ENCODE measurements at places on chromosomes 7 and 10. TPM values are rescaled to one million over a fixed set of nuclear protein-coding genes. Genes with fewer than 3 reads are reported as not detected.

LDB1 gene
- 65.7 TPM for total RNA-seq

RAB19 gene
- total RNA-seq: not detected

IFT22 gene
- total RNA-seq: 33.0 TPM

- no peaks in the 10 kb centered on the region for H3K36me3 ChIP-seq
- peak overlapping the region; percentile 82 for H3K4me3 ChIP-seq
- no peak for DNase-seq
- H3K27ac ChIP-seq: peak overlapping the region; percentile 54
- no peaks in the 10 kb centered on the region for H3K27me3 ChIP-seq
These were observed 412 bp downstream of the PIP4K2A start for GRCh38 chr10:22713853-22714478.

GRCh38 chr7:110974441-110974840 is 116.5 kb upstream of the LRRN3 start:
- H3K27me3 ChIP-seq: no peaks in the 10 kb centered on the region
- no peak overlapping the region for H3K27ac ChIP-seq
- no peak overlapping the region for H3K4me3 ChIP-seq
- H3K36me3 ChIP-seq: no peaks in the 10 kb centered on the region
- H3K4me1 ChIP-seq: no peaks in the 10 kb centered on the region

- no peaks in the 10 kb centered on the region for H3K4me1 ChIP-seq
- H3K27me3 ChIP-seq: peaks cover 5% of the 10 kb centered on the region
- H3K4me3 ChIP-seq: no peak overlapping the region
These were observed 49.4 kb downstream of the VWC2 start for GRCh38 chr7:49822856-49823255.

DNA sequence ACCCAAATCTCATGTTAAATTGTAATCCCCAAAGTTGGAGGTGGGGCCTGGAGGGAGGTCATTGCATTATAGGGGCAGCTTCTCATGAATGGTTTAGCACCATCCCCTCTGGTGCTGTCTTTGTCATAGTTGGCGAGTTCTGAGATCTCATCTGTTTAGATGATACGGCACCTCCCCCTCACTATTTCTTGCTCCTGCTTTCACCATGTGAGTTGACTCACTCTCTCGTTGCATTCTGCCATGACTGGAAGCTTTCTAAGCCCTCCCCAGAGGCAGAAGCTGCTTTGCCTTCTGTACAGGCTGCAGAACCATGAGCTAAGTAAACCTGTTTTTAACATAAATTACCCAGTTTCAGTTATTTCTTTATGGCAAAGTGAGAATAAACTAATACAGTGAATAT is 18.9 kb upstream of the ZNF138 start:
- no peaks in the 10 kb centered on the region for H3K4me1 ChIP-seq
- no peaks in the 10 kb centered on the region for H3K36me3 ChIP-seq
- H3K4me3 ChIP-seq: no peak overlapping the region
- H3K27ac ChIP-seq: no peak overlapping the region

BTBD16 gene
- total RNA-seq: 0.29 TPM

- no peaks in the 10 kb centered on the region for H3K27me3 ChIP-seq
- H3K36me3 ChIP-seq: no peaks in the 10 kb centered on the region
- peaks cover 17% of the 10 kb centered on the region for H3K4me1 ChIP-seq
- H3K4me3 ChIP-seq: no peak overlapping the region
- DNase-seq: no peak
These were observed 18.7 kb upstream of the ARID5B start for GRCh38 chr10:61882621-61883370.

DNA sequence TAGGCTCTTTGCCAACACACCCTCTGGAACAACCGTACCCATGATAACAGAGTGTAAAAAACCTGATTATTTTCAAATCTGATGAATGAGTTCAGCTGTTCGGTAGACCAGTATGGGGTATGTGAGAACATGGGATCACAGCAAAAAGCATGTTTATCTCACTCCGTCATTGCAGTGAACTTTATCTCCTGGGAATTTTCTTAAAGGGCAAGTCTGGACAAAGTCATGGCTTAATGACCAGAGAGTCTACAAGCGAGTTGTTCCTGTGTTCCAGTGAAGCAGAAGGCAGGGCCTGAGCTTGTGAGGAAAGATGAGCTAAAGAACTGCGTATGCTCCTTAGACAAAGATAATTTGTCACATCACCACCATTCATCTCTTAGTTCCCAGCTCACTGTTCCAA is 219.7 kb downstream of the TRIL start:
- no peak for DNase-seq
- no peak overlapping the region for H3K4me3 ChIP-seq
- H3K4me1 ChIP-seq: no peaks in the 10 kb centered on the region
- H3K27ac ChIP-seq: no peak overlapping the region
- no peaks in the 10 kb centered on the region for H3K27me3 ChIP-seq
- peaks cover 4% of the 10 kb centered on the region for H3K36me3 ChIP-seq

TRRAP gene
- 32.0 TPM for total RNA-seq

- H3K36me3 ChIP-seq: no peaks in the 10 kb centered on the region
- DNase-seq: no peak
- H3K27ac ChIP-seq: no peak overlapping the region
- no peaks in the 10 kb centered on the region for H3K27me3 ChIP-seq
These were observed 104.5 kb upstream of the PCLO start for GRCh38 chr7:83267141-83267631.

- no peak overlapping the region for H3K27ac ChIP-seq
- H3K4me1 ChIP-seq: peaks cover 14% of the 10 kb centered on the region
- H3K27me3 ChIP-seq: no peaks in the 10 kb centered on the region
- DNase-seq: no peak
These were observed 3.7 kb downstream of the PSTK start for GRCh38 chr10:122983898-122984297.

DNA sequence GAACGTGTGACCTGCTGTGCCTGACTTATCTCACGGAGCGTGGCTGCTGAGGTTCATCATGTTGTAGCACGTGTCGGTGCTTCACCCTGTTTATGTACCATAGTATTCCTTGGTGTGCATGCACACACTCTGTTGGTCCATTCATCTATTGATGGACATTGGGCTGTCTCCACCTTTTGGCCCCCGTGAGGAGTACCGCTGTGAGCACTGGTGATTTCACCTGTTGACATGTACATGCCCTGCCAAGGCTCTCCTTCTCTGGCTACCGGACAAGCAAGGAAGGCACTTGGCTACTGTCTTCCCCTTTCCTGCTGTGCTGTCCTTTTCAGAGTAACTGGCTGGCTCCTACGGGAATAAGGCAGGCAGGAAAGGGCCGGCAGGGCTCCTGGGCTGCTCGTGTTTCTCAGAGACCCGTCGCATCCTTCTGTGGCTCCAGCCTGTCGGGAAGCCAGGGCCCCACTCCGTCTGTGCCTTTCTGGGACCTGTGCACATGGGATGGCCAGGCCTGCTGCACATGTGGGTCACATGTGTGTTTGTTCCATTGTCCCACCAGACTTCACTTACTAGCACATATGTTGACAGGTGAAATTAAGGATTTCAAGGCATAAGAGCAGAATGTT is 17.8 kb upstream of the TBRG4 start:
- no peak overlapping the region for H3K27ac ChIP-seq
- no peaks in the 10 kb centered on the region for H3K27me3 ChIP-seq
- H3K36me3 ChIP-seq: no peaks in the 10 kb centered on the region
- H3K4me3 ChIP-seq: no peak overlapping the region

- H3K36me3 ChIP-seq: no peaks in the 10 kb centered on the region
- DNase-seq: no peak
- H3K4me3 ChIP-seq: no peak overlapping the region
- no peaks in the 10 kb centered on the region for H3K4me1 ChIP-seq
- no peak overlapping the region for H3K27ac ChIP-seq
These were observed 12.7 kb downstream of the IKZF1 start for GRCh38 chr7:50317221-50317678.

DNA sequence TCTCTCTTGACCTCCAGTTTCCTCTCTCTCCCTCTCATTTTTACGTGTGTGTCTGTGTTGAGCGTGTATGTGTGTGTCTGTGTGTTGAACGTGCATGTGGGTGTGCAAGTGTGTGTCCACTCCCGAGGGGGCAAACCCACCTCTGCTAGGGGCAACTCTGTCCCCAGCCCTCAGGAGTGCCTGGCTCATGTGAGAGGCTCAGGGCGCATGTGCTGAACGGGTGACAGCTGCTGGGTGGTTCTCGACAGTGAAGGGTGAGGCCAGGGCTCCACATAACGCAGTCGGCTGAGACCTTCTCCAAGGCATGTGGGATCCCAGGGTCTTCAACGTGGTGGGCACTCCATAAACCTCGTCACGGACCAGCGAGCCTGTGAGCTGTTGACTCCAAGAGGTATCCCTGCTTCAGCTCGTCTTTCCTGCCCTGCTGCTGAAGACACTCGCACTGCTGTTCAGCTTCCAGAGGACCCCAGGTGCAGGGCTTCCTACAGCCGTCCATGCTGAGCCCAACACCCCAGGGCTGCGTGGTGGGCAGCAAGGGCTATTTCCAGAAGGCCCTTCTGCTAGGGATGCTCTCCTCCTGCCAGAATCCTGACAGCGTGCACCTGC is 361.6 kb upstream of the SHH start:
- no peaks in the 10 kb centered on the region for H3K4me1 ChIP-seq
- peaks cover 7% of the 10 kb centered on the region for H3K27me3 ChIP-seq
- peak; percentile 74 for DNase-seq
- H3K27ac ChIP-seq: no peak overlapping the region
- H3K4me3 ChIP-seq: no peak overlapping the region

GRCh38 chr7:113730309-113730955 is 188.4 kb downstream of the PPP1R3A start:
- H3K36me3 ChIP-seq: no peaks in the 10 kb centered on the region
- DNase-seq: no peak
- H3K4me1 ChIP-seq: peaks cover 11% of the 10 kb centered on the region
- no peak overlapping the region for H3K4me3 ChIP-seq
- peaks cover 3% of the 10 kb centered on the region for H3K27me3 ChIP-seq
- no peak overlapping the region for H3K27ac ChIP-seq

DNA sequence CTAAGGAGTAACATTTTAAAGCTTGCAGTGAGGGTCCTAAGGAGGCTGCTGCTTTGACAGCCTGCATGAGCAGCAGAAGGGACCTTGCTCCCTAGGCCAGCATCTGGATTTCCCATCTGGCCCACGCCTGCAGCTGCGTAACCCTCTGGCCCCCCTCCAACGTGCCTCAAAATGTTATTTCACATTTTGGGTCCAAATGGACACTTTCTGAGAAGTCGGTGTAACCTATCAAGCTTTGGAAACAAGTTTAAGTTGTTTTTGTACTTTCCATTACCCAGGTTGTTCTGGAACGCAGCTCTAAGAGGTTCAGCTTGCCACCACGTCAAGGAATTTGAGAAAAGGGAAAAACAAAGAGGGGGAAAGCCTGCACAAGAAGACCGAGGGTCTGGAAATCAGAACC is 338.3 kb downstream of the KCNMA1 start:
- DNase-seq: no peak
- no peaks in the 10 kb centered on the region for H3K27me3 ChIP-seq
- H3K4me3 ChIP-seq: no peak overlapping the region
- H3K4me1 ChIP-seq: peaks cover 27% of the 10 kb centered on the region
- H3K27ac ChIP-seq: no peak overlapping the region

DNA sequence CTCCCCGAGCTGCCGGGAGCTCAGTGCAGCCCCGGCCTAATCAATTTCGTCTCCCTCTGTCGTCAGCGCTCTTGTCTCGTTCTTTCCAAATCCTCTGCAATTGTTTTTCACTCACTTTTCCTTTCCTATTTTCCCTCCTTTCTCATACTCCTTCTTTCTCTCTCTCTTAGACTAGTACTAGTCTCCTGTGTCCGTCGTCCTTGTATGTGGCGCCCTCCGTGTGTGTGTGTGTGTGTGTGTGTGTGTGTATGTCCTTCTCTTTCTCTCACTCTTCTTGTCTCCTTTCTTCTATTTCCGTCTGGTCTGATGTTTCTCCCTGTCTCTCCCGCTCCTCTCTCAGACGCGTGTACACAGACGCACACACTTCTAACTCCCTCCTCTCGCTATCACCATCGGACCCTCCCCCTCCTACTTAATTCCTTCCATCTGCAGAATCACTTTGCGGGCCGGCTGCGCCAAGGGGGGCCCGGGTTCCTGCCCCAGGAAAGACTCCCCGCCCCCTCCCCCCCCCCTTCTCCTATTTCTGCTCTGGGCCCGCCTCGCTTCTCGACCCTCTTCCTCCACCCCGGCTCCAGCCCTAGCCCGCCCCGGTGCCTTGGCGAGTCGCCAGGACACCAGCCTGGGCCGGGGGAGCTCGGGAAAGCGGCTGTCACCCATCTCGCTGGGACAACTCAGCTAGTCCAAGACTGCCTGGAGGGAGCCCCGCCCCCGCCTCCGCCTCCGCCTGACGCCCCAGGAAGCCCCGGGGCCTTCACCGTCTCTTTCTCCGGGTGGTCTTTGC is 743 bp upstream of the ZCCHC24 start:
- H3K36me3 ChIP-seq: peaks cover 1% of the 10 kb centered on the region
- DNase-seq: no peak
- H3K27ac ChIP-seq: peak overlapping the region; percentile 89
- no peaks in the 10 kb centered on the region for H3K27me3 ChIP-seq
- H3K4me1 ChIP-seq: peaks cover 43% of the 10 kb centered on the region
- peak overlapping the region; percentile 70 for H3K4me3 ChIP-seq

SPDYE8 gene
- total RNA-seq: not detected

DNA sequence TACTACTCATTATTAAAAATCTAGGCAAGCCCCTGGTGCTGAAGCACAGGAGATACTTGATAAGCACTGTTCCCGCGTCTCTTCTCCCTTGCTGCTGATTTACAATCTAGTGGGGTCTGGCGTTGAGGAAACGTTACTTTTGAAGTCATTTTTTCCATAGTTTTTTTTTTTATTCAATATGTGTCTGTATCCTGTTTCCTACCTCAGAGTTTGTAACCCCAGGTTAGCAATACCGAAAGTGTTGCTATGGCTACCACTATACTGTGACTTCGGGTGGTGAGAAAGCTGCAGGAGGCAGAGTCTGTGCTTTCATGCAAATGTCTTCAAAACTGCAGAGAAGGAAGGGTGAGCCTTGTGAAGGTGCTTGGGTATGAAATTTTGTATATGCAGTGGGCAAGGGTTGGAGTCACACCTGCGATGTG is 458.8 kb upstream of the GHITM start:
- no peak overlapping the region for H3K27ac ChIP-seq
- peaks cover 9% of the 10 kb centered on the region for H3K4me1 ChIP-seq
- peaks cover 3% of the 10 kb centered on the region for H3K27me3 ChIP-seq
- no peak overlapping the region for H3K4me3 ChIP-seq
- no peaks in the 10 kb centered on the region for H3K36me3 ChIP-seq

DNA sequence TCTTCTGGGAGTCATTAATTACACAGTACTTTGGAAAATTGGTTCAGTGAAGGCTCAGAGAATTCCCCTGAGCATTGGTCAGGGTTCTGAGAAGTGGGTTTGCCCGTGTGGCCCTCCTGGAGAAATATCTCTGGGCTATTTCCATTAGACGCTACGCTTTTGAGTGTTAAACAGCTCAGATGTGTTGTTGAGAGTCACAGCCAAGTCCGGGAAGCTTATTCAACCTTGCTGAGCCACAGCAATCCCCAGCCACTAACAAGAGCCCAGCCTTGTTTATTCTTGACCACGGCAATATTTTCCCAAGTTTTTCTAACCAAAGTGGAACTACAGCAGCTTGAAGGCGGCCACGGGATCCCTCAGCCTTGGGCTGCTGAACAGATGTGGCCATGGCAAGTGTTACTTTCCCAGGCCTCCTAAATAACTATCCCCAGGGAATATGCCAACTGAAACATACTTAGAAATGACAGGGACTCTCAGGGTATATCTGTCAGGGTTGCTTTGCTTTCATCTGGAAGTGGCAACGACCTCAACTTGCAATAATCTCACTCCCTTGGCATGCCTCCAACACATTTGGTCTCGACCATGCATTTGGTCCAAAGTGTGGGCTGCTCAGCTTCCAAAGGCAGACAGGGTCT is 214.7 kb downstream of the EMX2 start:
- no peaks in the 10 kb centered on the region for H3K36me3 ChIP-seq
- no peak overlapping the region for H3K4me3 ChIP-seq
- H3K27ac ChIP-seq: no peak overlapping the region
- peaks cover 7% of the 10 kb centered on the region for H3K4me1 ChIP-seq

TMEM178B gene
- 0.12 TPM for total RNA-seq

GRCh38 chr7:87091487-87092066 is 32.1 kb upstream of the ELAPOR2 start:
- H3K4me3 ChIP-seq: no peak overlapping the region
- no peaks in the 10 kb centered on the region for H3K4me1 ChIP-seq
- no peak for DNase-seq
- H3K27me3 ChIP-seq: peaks cover 14% of the 10 kb centered on the region
- no peaks in the 10 kb centered on the region for H3K36me3 ChIP-seq
- H3K27ac ChIP-seq: no peak overlapping the region

DPP6 gene
- not detected for total RNA-seq

Measured in chondrocyte (in vitro differentiated cells).